Bone marrow (tissue), 2 donors: ENCODE measurements at places on chromosomes 2 and 18.

DNA sequence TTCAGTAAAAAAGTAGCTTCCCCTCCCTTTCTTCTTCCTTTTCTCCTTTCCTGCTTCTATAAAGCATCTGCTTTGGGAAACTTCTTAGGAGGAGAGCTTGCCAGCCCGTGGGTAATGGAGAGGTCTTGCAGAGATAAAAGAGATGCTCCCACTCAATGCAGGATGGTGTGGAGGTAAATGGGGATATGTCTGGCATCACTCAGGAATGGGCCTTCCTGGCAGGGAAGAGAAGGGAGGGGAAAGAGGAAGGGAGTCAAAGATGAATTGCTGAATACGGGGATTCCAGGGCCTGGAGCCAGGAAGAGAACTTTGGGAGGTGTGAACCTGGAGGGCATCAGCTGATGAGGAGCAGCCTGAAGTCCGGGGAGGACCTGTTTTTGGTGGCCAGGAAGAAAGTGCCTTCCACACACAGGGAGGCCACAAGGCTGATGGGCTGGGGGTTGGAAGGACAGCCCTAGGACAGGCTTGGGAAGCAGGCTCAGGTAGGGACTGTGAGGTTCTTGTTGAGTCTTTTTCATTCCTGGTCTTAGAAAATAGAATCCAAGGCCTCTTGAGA is 25.2 kb downstream of the IL1B start:
- DNase-seq, result no peak

GRCh38 chr2:28680657-28681056 is 71.0 kb upstream of the PPP1CB start:
- DNase-seq, result no peak

DNA sequence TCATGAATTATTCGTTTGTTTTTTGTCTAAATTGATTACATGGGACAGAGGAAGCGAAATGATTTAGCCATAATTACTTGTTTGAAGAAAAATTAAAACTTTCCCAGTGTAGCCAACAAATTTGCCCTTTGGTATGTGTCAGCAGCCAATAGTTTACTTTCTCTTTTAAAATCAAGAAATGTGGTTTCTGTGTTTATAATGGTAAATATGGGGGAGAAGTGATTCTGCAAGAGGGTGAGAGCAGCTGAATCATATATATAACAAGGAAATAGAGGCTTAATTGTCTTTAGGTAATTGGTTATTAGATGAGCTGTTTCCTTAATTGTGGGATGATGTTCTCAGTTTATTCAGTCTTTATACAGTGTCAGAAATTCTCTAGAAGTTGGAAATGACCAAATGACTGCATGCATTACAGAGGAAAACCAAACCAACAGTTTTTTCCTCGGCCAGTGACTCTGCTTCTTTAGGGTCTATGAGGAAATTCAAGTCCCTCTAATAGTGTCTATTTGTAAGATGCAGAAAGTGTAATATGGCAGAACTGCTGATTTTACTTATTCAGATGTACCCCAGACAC is 132.9 kb downstream of the AGPS start:
- DNase-seq, result no peak

DNA sequence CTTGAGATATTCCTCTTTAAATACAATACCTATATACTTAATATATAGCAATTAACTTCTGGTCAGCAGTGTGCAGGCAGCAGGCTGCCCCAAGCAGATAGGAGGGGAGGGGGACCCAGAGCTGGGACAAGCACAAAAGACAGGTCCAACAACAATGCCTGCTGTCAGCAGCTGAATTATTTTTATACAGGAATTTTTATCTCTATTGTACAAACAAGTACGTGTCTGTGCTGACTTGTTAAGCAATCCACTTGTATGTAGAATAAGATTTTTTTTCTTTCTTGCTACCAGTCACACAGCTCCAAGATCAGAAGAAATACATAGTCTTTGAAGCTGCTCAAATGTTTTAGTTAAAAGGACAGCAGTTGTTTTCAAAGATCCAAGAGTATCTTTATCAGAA is 16.7 kb downstream of the BCL11A start:
- no peak for DNase-seq

DNA sequence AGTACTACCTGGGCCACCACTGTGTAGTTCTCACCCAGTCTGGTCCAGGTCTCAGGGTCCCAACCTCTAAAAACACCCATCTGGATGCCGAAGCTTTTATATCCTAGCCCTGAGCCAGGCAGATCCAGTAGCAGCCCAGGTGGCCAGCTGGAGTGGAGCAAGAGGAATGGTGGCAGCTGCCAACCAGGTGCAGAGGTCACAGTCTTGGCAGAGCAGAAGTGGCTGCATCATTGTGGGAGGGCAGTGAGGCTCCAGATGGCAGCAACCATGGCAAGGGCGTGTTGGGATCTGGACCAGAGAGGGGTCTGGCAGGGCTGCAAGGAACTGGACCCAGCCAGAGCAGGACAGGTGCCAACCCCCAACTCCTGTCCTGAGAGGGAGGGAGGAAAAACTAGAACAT is 72.2 kb upstream of the AGAP1 start:
- DNase-seq, result no peak
